Breast epithelium (tissue), 4 donors: ENCODE measurements at places on chromosomes 1 and 21.

- no peaks in the 10 kb centered on the region for H3K27me3 ChIP-seq
- H3K27ac ChIP-seq, result no peak overlapping the region
- no peaks in the 10 kb centered on the region for H3K4me1 ChIP-seq
- no peaks in the 10 kb centered on the region for H3K36me3 ChIP-seq
- no peak for DNase-seq
- no peak overlapping the region for H3K4me3 ChIP-seq
These were observed 323.2 kb upstream of the SGIP1 start for GRCh38 chr1:66210635-66211244.

DNA sequence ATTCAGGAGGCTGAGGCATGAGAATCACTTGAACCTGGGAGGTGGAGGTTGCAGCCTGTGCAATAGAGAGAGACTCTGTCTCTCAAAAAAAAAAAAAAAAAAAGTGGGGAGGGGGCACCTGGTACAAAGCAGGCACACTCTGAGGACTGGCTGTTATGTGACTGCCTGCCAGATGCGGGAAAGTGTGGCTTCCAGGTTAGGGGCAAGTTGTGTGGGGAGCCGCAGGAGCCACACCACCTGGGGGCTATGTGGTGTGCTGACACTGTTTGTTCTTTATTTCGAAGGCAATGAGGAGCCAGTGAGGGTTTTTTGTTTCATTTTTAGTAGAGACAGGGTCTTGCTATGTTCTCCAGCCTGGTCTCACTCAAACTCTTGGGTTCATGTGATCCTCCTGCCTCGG lies 5.7 kb downstream of the THEMIS2 start:
- no peak overlapping the region for H3K4me3 ChIP-seq
- no peak overlapping the region for H3K27ac ChIP-seq
- no peaks in the 10 kb centered on the region for H3K4me1 ChIP-seq
- no peaks in the 10 kb centered on the region for H3K27me3 ChIP-seq
- H3K36me3 ChIP-seq, result no peaks in the 10 kb centered on the region

DNA sequence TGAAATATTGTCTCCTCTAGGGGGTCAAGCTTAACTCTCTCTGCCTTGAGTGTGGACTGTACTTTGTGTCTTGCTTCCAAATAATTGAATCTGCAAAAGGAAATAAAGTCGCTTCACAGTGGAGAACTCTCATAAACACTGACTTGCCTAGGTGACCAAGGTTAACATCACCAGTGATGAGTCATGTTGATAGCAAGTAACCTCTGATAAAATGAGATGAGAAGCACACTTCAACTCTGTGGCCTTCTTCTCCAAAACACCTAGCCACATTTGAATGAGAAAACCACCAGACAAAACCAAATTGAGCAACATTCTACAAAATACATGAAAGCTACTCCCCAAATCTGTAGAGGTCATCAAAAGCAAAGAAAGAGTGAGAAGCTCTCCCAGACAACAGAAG lies 37.6 kb downstream of the PDE4B start:
- no peaks in the 10 kb centered on the region for H3K4me1 ChIP-seq
- DNase-seq, result no peak
- H3K36me3 ChIP-seq, result no peaks in the 10 kb centered on the region
- H3K4me3 ChIP-seq, result no peak overlapping the region

GRCh38 chr1:1920608-1921458 lies 1.8 kb upstream of the TMEM52 start:
- H3K4me1 ChIP-seq, result peaks cover 6% of the 10 kb centered on the region
- DNase-seq, result no peak
- no peaks in the 10 kb centered on the region for H3K27me3 ChIP-seq
- no peak overlapping the region for H3K27ac ChIP-seq

DNA sequence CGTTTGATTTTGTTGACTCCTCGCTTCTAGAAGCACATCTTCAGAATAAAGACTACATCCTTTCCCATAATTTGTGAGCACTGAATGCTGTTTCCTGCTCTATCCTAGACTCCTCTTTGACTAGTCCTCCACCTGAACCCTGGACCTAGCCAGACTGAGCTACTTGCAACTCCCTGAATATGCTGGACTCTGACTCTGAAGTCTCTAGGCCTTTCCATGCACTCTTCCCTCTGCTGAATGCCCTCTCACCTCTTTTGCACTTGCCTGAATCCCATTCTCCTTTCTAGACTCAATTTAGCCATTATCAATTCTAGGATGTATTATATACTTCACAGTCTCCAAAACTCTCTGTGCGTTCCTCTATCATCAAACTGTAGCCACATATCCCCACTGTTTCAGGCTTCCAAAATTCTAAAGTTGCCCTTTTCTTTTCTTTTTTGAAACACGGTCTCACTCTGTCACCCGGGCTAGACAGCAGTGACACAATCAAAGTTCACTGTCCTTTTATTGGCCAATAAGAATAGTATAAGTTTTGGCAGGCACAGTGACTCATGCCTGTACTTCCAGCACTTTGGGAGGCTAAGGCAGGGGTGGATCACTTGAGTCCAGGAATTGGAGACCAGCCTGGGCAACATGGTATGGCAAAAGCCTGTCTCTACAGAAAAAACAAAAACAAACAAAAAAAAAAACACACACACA lies 127.0 kb downstream of the LTN1 start:
- DNase-seq, result no peak
- no peaks in the 10 kb centered on the region for H3K27me3 ChIP-seq
- H3K4me3 ChIP-seq, result no peak overlapping the region
- H3K36me3 ChIP-seq, result no peaks in the 10 kb centered on the region

DNA sequence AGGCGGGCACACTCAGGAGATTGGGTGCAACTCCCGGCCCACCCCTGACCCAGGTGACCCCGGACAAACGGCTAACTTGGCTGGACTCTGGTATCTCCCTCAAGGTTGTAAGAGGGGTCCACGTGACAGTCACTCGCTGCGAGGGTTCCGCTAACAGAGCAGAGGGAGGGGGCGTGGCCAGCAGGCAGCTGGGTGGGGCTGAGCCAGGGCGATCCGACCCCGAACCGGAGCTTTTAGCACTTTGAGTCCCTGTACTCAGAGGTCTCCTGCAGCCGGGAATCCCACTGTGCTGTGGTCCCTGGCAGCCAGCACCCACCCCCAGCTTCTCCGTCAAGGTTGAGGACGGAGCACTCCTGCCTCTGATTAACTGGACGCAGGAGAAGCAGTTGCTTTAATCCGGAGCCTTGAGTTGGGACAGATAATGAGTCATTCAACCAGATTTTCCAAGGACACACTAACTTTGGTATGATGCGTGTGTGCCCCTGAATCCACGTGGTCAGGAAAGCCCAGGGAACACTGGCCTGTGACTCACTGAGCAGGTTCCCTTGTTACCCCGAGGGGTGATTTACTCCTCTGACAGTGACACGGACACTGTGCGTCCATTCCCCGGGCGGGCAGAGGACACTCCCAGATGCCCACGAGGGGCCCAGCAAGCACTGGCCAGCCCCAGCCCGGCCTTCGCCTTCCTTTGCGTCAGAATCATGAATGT lies 16.8 kb downstream of the TRPM2 start:
- H3K4me1 ChIP-seq, result no peaks in the 10 kb centered on the region
- H3K4me3 ChIP-seq, result no peak overlapping the region
- no peaks in the 10 kb centered on the region for H3K27me3 ChIP-seq

GRCh38 chr1:207259391-207259790 lies 62.1 kb upstream of the CD55 start:
- H3K27ac ChIP-seq, result no peak overlapping the region
- H3K4me1 ChIP-seq, result no peaks in the 10 kb centered on the region
- no peaks in the 10 kb centered on the region for H3K27me3 ChIP-seq

- no peak overlapping the region for H3K27ac ChIP-seq
- H3K36me3 ChIP-seq, result no peaks in the 10 kb centered on the region
- no peak overlapping the region for H3K4me3 ChIP-seq
- DNase-seq, result no peak
These were observed 4.7 kb downstream of the RGS8 start for GRCh38 chr1:182679684-182680083.

DNA sequence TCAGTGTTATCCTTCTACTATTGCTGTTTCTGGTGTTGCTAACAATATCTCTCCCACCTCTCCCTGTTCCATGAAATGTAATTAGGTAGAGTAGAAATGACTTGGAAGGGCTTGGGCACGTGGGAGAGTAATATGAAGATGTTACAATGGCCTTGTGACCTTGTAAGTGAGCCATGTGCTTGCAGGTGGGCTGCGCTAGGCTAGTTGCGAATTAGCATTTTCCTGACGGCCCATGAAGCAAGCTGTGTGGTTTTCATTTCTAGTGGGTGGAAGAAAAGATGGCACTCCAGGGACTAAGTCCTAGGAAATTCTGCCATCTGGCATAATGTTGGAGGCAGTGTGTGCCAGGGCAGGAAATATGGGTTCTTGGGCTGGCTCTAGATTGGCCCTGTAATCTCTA lies 7.8 kb upstream of the DDX20 start:
- H3K27ac ChIP-seq, result no peak overlapping the region
- H3K4me1 ChIP-seq, result no peaks in the 10 kb centered on the region
- no peak overlapping the region for H3K4me3 ChIP-seq
- H3K27me3 ChIP-seq, result no peaks in the 10 kb centered on the region
- no peaks in the 10 kb centered on the region for H3K36me3 ChIP-seq
- no peak for DNase-seq

- no peak overlapping the region for H3K27ac ChIP-seq
- no peaks in the 10 kb centered on the region for H3K27me3 ChIP-seq
- H3K4me1 ChIP-seq, result no peaks in the 10 kb centered on the region
- no peak for DNase-seq
- no peaks in the 10 kb centered on the region for H3K36me3 ChIP-seq
- no peak overlapping the region for H3K4me3 ChIP-seq
These were observed 215.8 kb upstream of the GREM2 start for GRCh38 chr1:240827786-240828185.

DNA sequence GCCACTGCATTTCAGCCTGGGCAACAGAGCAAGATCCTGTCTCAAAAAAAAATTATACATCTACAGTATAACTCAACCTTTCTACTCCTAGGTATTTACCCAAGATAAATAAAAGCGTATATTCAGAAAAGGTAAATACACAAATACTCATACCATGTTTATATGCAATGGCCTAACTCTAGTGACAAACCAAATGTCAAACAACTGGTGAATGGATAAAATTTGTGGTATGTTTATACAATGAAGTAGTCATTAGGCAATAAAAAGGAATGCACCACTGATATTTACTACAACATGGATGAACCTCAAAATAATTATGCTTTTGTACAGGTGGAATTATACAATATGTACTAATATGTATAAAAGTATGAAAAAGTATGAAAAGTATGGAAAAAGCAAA lies 174.2 kb upstream of the GORAB start:
- H3K4me3 ChIP-seq, result no peak overlapping the region
- no peak for DNase-seq
- H3K36me3 ChIP-seq, result no peaks in the 10 kb centered on the region
- no peaks in the 10 kb centered on the region for H3K27me3 ChIP-seq
- H3K4me1 ChIP-seq, result no peaks in the 10 kb centered on the region
- H3K27ac ChIP-seq, result no peak overlapping the region

- no peaks in the 10 kb centered on the region for H3K27me3 ChIP-seq
- DNase-seq, result no peak
- H3K4me1 ChIP-seq, result peaks cover 7% of the 10 kb centered on the region
- H3K27ac ChIP-seq, result no peak overlapping the region
These were observed 26.0 kb upstream of the KCNK2 start for GRCh38 chr1:215056584-215056983.
